ENCODE measurements at places on chromosomes 5 and 9.

GRCh38 chr9:3628239-3628638 lies 102.4 kb upstream of the RFX3 start:
- H3K4me3 ChIP-seq: no peak overlapping the region
- no peak overlapping the region for H3K27ac ChIP-seq
- no peak for DNase-seq
- peaks cover 3% of the 10 kb centered on the region for H3K36me3 ChIP-seq
- H3K4me1 ChIP-seq: no peaks in the 10 kb centered on the region

DNA sequence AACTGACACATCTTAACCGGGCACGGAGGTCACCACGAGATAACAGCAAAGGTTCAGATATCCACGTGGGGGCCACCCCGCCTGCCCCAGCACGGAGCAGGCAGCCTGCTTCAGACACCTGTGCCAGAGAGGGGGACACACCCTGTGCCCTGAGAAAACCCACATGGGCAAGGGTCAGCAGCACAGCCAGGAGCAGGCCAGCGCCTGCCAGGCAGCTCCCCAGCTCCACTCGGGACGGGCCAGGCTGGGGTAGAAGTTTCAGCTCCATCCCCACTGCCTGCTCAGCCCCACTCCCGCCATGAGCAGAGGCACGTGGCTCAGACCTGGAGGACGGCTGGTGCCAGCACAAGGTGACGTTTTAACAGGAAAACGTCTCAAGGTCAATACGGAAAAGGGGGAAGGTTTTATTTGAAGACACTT lies 22.2 kb downstream of the SLC12A7 start:
- H3K4me3 ChIP-seq: no peak overlapping the region
- H3K27ac ChIP-seq: no peak overlapping the region
- DNase-seq: no peak
- H3K27me3 ChIP-seq: no peaks in the 10 kb centered on the region
- H3K36me3 ChIP-seq: peaks cover 4% of the 10 kb centered on the region
- peaks cover 6% of the 10 kb centered on the region for H3K4me1 ChIP-seq

DNA sequence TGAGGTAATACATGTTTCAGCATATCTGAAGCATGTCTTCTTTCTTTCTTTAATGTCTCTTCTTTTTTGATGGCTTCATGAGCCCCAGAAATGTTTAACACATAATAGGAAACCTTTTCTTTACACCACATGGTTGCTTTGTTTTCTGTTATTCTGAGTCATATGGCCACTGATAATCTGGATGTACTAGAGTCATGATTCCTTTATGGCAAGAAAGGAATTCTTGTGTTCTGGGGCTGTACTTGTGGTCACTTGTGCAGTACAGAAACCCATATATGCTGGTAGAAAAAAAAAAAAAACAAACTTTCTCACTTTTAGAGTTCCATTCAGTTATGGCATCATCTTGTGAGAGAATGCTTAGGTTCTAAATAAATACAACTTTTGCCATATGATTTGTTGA lies 1669.3 kb upstream of the CDH9 start:
- no peaks in the 10 kb centered on the region for H3K36me3 ChIP-seq
- no peak for DNase-seq
- H3K27me3 ChIP-seq: no peaks in the 10 kb centered on the region

DNA sequence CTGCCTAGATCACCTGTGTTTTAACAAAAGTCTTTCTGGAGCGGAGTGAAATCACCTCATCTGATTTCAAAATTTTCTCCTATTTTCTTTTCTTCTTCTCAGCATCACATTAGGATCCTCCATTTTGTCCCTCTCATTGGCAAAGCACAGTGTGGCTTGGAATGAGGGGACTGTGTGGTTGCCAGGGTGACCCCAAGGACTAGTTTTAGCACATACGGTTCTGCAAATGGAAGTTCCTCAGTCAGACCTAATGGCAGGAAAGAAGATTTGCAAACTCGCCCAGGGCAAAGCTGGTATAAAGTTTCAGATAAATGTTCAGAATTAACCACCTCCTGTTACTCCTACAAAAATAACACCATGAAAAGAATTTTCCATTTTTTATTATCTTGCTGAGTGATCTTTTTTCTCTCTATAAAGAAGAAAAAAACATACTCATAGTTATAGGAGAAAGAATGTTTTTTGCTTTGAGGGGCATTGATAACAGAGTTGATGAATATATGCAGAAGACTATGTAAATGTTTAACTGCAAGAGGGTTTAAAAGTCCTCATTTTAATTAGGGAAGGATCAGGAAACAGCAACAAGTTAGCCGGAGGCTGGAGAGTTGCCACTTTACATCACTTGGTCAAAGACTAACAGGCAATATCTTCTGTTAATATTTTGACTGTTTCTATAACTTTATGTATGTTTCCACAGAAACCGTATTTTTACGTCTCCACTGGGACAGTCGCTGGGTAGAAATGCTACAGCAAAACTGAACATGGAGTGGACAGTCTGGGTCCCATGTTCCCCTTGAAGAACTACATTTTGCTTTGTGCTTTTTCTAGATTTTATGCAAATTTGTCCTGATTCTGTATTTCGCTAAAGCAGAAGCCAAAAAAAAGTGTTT lies 257.8 kb downstream of the NR2F1-AS1 start:
- no peak overlapping the region for H3K27ac ChIP-seq
- H3K27me3 ChIP-seq: peaks cover 14% of the 10 kb centered on the region
- H3K4me1 ChIP-seq: peaks cover 30% of the 10 kb centered on the region
- peaks cover 3% of the 10 kb centered on the region for H3K36me3 ChIP-seq
- peak overlapping the region; percentile 28 for H3K4me3 ChIP-seq
- no peak for DNase-seq

GRCh38 chr9:113950195-113951031 lies 74.3 kb downstream of the ZNF618 start:
- H3K27ac ChIP-seq: no peak overlapping the region
- DNase-seq: peak; percentile 58
- H3K36me3 ChIP-seq: peaks cover 8% of the 10 kb centered on the region
- peaks cover 46% of the 10 kb centered on the region for H3K4me1 ChIP-seq

DNA sequence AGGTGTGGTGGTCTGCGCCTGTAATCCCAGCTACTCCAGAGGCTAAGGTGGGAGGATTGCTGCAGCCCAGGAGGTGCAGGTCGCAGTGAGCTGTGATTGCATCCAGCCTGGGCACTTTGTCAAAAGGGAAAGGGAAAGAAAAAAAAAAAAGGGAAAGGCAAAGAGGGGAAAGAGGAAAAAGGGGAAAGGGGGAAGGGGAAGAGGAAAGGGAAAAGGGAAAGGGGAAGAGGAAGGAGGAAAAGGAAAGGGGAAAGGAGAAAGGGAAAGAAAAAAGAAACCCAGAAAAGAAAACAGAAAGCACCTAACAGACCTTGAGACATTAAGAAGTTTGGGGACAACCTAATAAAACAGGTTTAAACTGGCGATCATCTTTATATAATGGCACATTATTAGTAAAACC lies 40.0 kb downstream of the IDNK start:
- H3K27ac ChIP-seq: no peak overlapping the region
- no peaks in the 10 kb centered on the region for H3K4me1 ChIP-seq
- DNase-seq: no peak
- H3K36me3 ChIP-seq: peaks cover 19% of the 10 kb centered on the region
- H3K4me3 ChIP-seq: no peak overlapping the region

DNA sequence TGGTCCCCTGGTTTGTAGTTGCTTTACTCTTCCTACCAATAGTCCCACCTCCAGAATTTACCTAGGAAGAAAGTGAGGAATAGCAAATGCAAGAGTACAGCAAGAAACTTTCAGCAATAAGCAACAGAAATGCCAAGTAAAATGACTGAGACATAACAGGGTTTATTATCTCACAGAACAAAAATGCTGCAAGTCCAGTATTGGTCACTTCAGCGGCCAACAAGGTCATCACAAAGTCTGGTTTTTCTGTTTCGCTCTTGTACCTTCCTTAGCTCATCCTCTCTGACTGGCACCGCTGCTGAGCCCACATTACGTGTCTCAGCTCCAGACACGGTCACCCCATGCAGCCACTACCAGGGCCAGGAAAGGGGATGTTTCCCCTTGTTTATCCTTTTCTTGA lies 82.7 kb downstream of the RFK start:
- peak overlapping the region; percentile 42 for H3K4me3 ChIP-seq
- H3K27me3 ChIP-seq: no peaks in the 10 kb centered on the region
- H3K36me3 ChIP-seq: no peaks in the 10 kb centered on the region
- no peak for DNase-seq

GRCh38 chr5:119361594-119362125 lies 5.8 kb downstream of the TNFAIP8 start:
- no peak for DNase-seq
- H3K4me3 ChIP-seq: no peak overlapping the region
- H3K27me3 ChIP-seq: peaks cover 8% of the 10 kb centered on the region
- peaks cover 51% of the 10 kb centered on the region for H3K4me1 ChIP-seq
- peaks cover 3% of the 10 kb centered on the region for H3K36me3 ChIP-seq

GRCh38 chr5:116437922-116438578 lies 136.6 kb downstream of the SEMA6A start:
- H3K4me1 ChIP-seq: peaks cover 53% of the 10 kb centered on the region
- H3K4me3 ChIP-seq: no peak overlapping the region
- no peak overlapping the region for H3K27ac ChIP-seq
- H3K27me3 ChIP-seq: no peaks in the 10 kb centered on the region
- H3K36me3 ChIP-seq: peaks cover 13% of the 10 kb centered on the region
- no peak for DNase-seq

DNA sequence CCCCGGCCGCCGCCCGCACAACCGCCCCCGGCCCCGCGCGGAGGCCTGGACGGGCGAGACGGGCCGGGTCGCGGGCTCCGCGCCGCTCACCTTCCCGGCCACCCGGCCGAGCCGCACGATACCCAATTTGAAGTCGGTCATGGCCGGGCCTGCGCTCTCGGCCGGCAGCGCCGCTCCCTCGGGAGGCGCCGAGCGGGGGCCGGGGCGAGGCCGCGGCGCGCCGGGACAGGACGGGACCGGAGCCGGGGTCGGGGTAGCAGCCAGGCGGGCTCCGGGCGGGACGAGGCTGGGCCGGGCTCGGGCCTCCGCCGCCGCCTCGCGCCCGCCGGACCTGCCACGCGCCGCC lies 216 bp downstream of the ZMYND19 start:
- no peaks in the 10 kb centered on the region for H3K27me3 ChIP-seq
- H3K4me1 ChIP-seq: no peaks in the 10 kb centered on the region

GRCh38 chr9:86079865-86080469 lies 19.4 kb downstream of the GOLM1 start:
- peak overlapping the region; percentile 84 for H3K27ac ChIP-seq
- peaks cover 30% of the 10 kb centered on the region for H3K4me1 ChIP-seq
- peak overlapping the region; percentile 53 for H3K4me3 ChIP-seq
- peaks cover 29% of the 10 kb centered on the region for H3K36me3 ChIP-seq
- no peaks in the 10 kb centered on the region for H3K27me3 ChIP-seq
- DNase-seq: no peak

GRCh38 chr5:177390363-177391300 lies 6.4 kb downstream of the SLC34A1 start:
- peaks cover 21% of the 10 kb centered on the region for H3K4me1 ChIP-seq
- peak overlapping the region; percentile 56 for H3K4me3 ChIP-seq
- H3K27me3 ChIP-seq: peaks cover 4% of the 10 kb centered on the region
- peak overlapping the region; percentile 93 for H3K27ac ChIP-seq
- DNase-seq: peak; percentile 89

DNA sequence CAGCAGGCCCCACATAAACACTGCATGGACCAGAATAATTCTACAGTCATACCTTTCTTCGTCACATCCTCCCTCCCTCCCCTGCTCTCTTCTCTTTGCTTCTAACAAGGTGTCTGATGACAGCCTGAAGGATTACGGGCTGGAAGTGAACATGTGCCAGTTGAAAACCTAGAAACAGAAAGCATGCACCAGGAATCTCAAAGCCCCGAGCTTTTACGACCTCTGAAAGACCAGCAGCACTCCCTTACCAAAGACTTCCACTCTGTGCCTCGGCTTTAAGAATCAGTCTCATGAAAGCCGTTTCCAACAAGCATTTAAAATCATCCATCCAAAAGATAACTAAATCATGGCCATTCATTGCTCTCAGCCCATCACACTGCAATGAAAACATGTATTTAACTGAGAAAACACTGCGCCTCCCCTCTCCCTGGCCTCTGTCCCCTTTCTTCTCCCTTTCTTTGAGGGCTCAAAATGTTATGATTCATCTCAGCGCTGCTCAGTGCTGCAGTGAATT lies 21.3 kb downstream of the MSX2 start:
- H3K4me1 ChIP-seq: peaks cover 35% of the 10 kb centered on the region
- no peak for DNase-seq
- no peak overlapping the region for H3K27ac ChIP-seq
- no peaks in the 10 kb centered on the region for H3K36me3 ChIP-seq
- peaks cover 54% of the 10 kb centered on the region for H3K27me3 ChIP-seq

DNA sequence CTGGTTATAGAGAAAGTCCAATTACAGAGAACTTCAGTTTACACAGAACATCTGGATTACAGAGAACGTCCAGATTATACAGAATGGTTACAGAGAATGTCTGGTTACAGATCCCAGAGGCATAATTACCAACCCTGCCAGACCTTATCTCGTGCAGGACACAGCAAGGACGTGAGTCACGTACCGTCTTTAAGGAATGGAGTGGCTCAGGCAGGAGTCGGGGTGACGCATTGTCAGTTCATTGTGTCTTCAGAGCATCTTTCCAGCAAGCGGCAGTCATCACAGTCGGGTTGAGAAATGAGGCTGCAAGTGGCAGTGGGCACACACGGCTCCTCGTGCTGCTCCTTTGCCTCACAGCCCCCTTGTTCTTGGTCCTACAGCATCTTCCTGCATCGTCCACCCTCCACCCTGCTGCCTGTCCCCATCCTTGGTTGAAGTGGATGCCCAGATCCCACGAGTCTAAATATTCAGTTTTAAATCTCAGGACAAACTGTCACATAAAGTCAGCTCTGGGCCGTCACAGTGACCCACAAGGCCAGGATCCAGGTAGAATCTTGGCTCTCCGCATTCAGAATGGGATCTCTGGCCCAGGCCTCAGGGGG lies 30.0 kb upstream of the SLC6A19 start:
- peaks cover 3% of the 10 kb centered on the region for H3K4me1 ChIP-seq
- DNase-seq: no peak
- no peak overlapping the region for H3K27ac ChIP-seq
- H3K27me3 ChIP-seq: peaks cover 8% of the 10 kb centered on the region
- no peaks in the 10 kb centered on the region for H3K36me3 ChIP-seq

- no peaks in the 10 kb centered on the region for H3K27me3 ChIP-seq
- no peak overlapping the region for H3K27ac ChIP-seq
- no peak overlapping the region for H3K4me3 ChIP-seq
Observed at GRCh38 chr5:24510523-24510988, 134.2 kb downstream of the CDH10 start.

- DNase-seq: no peak
- H3K4me1 ChIP-seq: no peaks in the 10 kb centered on the region
- no peaks in the 10 kb centered on the region for H3K27me3 ChIP-seq
- no peaks in the 10 kb centered on the region for H3K36me3 ChIP-seq
Observed at GRCh38 chr5:23352446-23352845, 155.0 kb upstream of the PRDM9 start.

GRCh38 chr5:133709209-133709725 lies 96.9 kb upstream of the FSTL4 start:
- no peaks in the 10 kb centered on the region for H3K36me3 ChIP-seq
- peaks cover 16% of the 10 kb centered on the region for H3K27me3 ChIP-seq
- H3K4me1 ChIP-seq: peaks cover 9% of the 10 kb centered on the region

GRCh38 chr5:115770466-115770865 lies 46.0 kb downstream of the CDO1 start:
- H3K4me1 ChIP-seq: no peaks in the 10 kb centered on the region
- DNase-seq: no peak
- H3K4me3 ChIP-seq: no peak overlapping the region
- no peaks in the 10 kb centered on the region for H3K27me3 ChIP-seq
- H3K36me3 ChIP-seq: no peaks in the 10 kb centered on the region

All from type B pancreatic cell (in vitro differentiated cells).